Thoracic aorta (tissue), 2 donors: ENCODE measurements at places on chromosomes 6 and 20.

DNA sequence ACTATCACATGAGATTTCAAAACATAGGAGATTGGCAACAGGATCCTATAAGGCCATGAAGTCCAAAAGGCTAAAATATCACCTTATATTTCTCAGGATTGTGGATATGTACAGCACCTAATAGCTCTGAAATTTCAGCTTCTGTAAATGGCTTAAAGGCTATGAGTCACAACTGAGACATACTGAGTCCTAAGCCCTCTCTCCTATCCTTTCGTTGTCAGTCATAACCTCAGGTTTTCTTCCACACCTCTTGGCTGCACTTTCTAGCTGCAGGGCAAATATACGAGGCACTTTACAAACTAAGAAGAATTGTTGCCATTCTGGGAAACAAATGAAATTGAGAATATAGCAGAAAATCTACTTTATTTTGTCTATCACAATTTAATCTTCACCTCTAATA is 969.9 kb upstream of the EPHA7 start:
- no peak for DNase-seq

DNA sequence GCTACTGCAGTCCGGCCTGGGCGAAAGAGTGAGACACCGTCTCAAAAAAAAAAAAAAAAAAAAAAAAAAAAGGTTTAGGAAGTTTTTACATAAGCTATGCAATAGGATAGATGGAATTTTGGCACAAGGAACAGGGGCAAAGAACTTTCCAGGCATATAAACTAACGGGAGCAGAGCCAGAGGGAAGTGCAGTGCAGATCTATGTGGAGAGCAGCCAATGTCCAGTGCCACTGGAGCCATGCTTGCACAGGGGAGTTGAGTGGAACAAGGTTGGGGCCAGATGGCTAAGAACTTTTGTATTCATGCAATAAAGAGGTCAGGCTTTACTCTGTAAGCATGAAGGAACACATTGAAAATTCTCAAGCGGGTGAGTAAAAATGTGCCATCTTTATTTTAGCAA is 10.8 kb downstream of the SLC17A2 start:
- DNase-seq, result no peak

DNA sequence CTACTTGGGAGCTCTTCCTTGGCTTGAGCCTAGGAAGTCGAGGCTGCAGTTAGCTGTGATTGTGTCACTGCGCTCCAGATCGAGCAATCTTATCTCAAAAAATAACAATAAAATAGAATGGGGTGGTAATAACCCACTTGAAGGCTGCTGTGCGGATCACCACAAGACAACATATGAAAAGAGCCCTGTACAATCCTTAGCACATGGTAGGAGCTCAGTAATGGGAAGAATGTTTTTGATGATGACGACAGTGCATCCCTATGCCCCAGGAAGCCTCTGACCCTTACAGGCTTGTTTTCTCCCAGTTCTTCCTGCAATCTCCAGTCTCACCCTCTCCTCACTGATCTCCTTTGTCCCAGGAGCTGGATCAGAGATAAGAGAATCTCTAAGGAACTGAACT is 15.5 kb downstream of the SCUBE3 start:
- no peak for DNase-seq

GRCh38 chr6:165636402-165637048 is 26.5 kb downstream of the PDE10A start:
- DNase-seq, result no peak

DNA sequence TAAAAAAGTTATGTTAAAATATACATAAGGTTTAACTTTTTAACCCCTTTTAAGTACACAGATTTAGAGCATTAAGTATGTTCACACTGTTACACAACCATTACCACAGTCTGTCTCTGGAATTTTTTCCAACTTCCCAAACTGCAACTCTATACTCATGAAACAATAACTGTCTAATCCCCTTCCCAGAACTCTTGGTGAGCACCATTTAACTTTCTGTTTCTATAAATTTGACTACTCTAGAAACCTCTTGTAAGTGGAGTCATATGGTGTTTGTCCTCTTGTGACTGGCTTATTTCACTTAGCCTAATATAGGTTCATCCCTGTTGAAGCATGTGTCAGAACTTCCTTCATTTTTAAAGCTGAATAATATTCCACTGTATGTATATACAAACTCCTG is 98.1 kb downstream of the MAP3K7 start:
- DNase-seq, result no peak
